ENCODE measurements at places on chromosomes 1 and 21.
A peak's percentile ranks its signal among the peaks of the same experiment; 100 is the strongest.

DNA sequence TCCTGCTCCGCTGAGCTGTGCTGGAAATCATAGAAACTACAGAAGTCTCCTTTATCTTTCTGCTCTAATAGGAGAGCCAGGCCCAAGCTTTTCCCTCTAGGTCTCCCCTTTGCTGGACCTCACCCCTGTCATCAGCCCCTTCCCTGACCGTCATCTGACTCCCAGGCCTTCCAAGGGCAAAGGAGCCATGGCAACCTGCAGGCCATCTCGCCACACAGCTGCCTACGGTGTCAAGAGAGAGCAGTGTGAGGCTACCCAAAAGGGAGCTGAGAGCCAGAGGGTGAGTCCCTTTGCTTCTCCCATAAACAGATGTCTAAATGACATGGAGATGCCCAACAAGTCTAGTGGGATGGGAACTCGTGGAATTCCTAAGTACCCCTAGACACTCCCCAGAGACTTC, 37.6 kb upstream of the DIPK1A start:
- no peak for DNase-seq

DNA sequence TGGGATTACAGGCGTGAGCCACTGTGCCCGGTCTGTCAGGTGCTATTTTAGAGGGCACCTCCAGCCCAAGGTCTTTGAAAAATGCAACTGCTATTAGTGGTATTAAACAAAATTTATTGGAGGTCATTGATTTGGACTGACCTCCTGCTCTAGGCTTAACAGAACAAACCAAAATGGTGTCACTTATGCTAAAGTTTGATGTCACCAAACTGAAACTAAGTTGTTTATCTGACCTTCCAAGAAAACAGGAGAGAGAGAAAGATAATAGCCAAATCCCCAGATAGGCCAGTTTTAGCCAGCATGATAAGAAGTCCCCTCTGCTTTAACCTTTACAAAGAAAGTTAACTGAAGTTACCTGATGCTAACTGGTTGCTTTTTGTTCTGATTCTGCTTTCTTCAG, 8.1 kb upstream of the INAVA start:
- DNase-seq: no peak

DNA sequence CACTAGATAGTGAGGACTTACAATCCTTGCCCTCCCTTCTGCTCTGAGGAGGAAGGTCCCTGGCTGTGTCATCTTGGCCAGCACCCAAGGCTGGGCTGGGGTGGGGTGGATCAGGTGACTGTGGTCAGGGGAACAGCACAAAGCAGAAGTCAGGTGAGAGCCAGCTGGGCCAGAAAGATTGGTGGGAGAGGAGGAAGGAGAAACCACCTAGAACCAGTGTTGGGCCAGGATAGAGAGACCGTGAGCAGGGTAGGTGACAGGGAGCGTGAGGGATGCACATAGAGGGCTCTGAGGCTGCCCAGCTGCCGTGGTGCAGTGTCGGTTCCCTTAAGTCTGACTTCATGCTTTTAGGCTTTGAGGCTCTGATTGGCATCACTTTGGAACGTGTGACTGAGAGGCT, 22.7 kb downstream of the NCF2 start:
- peak; percentile 6 for DNase-seq

- no peak for DNase-seq
These were observed 20.0 kb upstream of the KLHDC8A start for GRCh38 chr1:205376739-205377138.

- DNase-seq: peak; percentile 42
These were observed 413 bp downstream of the EFCAB7 start for GRCh38 chr1:63523738-63524137.

- DNase-seq: peak; percentile 17
These were observed 67.1 kb downstream of the KCNJ15 start for GRCh38 chr21:38323721-38324531.

- no peak for DNase-seq
These were observed 468 bp upstream of the MX1 start for GRCh38 chr21:41425588-41425953.

GRCh38 chr21:44333509-44334328, 5.5 kb downstream of the CFAP410 start:
- DNase-seq: no peak

DNA sequence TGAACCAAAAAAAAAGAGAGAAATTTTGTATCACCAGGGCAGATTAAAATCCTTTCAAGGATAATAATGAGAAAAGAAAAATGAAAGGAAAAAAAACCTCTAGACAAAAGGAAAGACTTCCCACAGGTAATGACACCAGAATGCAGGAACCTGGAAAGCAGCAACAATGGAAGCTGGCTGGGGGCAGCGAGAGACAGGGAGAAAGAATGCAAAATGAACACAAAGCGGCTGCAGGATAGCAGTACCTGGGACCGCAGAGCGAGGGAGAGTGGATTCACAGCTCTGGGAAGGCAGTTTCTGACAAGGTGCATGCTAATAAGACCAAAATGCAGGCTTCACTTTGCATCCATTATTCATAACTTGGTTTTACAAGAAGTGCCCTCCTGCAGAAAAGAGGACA, 349.0 kb downstream of the SIPA1L2 start:
- no peak for DNase-seq

All from NCI-H1105 (cell line).